ENCODE measurements at places on chromosomes 7 and 10.

DNA sequence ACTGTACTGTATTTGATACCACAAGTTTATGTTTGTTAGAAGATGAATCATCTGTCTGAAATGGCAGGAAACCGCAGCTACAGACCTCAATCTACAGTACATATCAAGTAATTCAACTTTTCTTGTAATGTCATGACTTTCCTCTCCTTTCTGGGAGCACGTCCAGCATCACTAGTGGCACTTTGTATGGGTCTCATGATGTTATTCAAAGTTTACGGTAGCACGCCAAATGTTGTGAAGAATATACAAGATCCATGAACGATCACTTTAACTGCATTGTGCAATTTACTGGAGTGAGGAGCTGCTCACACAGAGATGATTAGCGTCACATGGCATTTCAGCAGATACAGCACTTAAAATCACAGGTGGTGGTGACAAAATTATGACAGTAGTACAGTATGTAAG is 257.8 kb upstream of the GNAI1 start:
- DNase-seq: no peak

- DNase-seq: no peak
These were observed 17.3 kb downstream of the NT5C2 start for GRCh38 chr10:103175580-103176285.

- DNase-seq: no peak
These were observed 151.1 kb upstream of the MKI67 start for GRCh38 chr10:128277267-128277840.

DNA sequence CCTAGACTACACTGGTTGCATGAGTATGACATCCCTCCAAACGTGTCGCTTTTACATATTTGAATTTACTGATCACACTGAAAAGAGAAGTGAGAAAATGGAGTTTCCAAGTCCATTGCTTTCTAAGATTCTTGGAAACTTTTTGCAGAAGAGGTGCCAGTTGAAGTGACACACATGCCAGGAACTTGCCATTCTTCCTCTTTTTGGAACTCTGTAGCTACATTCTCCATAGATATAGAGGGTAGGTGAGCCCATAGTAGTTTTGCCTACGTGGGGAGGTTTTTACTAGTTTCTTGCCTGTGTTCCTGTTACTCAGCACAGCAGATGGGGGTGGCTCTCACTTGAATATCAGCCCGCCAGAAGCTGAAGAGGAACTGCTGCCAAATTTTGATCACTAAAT is 286.6 kb upstream of the NRP1 start:
- DNase-seq: no peak

GRCh38 chr10:24669285-24669852 is 54.3 kb downstream of the ARHGAP21 start:
- DNase-seq: no peak

DNA sequence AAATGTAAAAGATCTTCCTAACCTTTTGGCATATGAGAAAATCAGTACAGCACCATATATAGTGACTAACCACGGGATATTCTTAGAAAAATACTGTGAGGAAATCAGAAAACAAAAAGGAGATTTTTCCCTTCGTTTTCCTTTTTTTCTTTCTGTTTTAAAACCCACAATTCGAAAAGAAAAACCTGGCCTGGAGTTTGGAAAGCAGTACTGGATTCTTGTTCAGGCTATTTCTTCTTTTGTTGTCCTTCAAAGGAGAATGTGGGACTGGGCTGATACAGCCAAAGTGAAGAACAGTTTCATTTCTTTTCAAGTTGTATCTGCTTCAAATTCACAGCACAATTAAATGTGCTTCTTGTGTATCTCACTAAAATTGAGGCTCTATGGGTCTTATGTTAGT is 156.8 kb upstream of the PHYHIPL start:
- no peak for DNase-seq

DNA sequence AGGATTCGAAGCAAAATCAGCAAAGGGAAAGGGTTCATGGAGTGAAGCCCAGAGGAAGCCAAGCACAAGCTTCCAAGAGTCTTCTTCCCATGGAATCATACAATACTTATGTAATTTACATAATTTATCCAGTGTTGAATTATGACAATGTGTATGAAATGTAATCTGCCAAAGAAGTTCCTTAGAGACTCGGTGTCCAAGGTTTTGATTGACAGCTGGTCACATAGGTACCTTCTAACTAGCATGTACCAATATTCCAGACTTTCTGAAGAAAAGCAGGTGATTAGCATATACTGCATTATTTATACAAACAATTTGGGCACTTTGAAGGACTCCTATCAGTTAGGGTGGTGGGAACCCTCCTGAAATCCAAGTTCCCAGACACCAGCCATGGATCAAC is 35.3 kb downstream of the ANKIB1 start:
- DNase-seq: no peak

DNA sequence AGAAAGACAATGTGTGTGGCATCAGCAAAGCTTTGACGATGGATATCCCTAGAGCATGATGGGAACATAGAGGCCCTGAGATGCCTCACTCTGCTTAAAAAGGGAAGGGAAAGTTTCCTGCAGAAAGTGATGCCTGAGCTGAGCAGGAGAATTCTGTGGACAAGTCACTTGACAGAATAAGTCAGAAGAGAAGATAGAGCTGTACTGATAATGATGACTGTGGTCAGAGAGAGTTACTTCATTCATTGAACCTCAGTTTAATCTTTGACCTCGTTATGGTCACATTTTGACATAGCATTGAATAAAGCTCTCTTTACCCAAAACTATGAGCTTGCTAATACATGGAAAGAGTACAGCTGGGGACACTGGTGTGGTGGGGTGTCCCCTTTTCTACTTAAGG is 7.6 kb downstream of the CUBN start:
- no peak for DNase-seq

GRCh38 chr7:95481271-95482165 is 4.2 kb upstream of the ASB4 start:
- no peak for DNase-seq

GRCh38 chr7:28626624-28627262 is 214.4 kb downstream of the CREB5 start:
- no peak for DNase-seq

- DNase-seq: no peak
These were observed 324.1 kb downstream of the PHF14 start for GRCh38 chr7:11297764-11298163.
